ENCODE measurements at places on chromosomes 4 and X.

GRCh38 chr4:11743976-11744375 lies 315.3 kb upstream of the HS3ST1 start:
- DNase-seq: no peak

DNA sequence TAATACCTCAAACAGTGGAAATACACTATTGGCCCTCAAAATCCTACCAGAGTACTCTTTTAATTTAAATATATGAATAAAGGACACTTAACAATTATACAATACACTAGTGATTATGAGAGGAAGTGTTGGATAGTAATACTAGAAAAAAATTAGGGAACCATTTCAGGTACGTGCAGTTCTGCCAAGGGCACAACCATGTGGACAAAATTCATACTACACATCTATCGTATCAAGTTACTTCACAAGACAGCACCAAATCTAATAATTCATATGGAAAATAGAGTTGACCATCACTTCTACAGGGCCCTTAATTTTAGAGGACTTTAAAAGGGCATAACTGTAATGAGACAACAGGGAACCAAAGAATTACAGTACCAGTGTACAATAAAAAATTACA lies 69.2 kb upstream of the ZCCHC13 start:
- no peak for DNase-seq

DNA sequence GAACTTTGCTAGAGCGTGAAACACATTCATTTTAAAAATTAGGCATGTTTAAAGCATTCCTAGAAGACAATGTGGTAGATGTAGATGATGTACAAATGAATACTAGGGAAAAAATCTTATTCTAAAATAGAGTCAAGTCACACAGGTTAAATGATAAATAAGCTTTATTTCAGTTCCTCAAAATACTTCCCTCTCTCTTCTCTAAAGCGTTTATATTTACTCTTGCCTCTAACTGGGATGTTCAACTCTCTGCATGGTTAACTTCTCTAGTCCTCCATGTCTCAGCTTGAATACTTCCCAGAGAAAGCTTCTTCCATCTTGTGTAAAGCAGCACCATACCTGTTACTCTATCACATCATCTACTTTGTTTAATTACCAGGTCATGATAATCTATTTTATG lies 30.9 kb upstream of the GLRA3 start:
- no peak for DNase-seq

GRCh38 chr4:56648021-56648823 lies 32.9 kb downstream of the HOPX start:
- no peak for DNase-seq

- DNase-seq: no peak
Measured at GRCh38 chrX:150257353-150258175, 105.6 kb upstream of the MAMLD1 start.
